CD4-positive, alpha-beta T cell (primary cell): ENCODE measurements at places on chromosomes 2 and 18. TPM values are rescaled to one million over a fixed set of nuclear protein-coding genes. Genes with fewer than 3 reads are reported as not detected.

The PXDN gene
- 0.47 TPM for total RNA-seq

The MAL gene
- 102 TPM for total RNA-seq

The DPY30 gene
- 12.4 TPM for total RNA-seq

The CKAP2L gene
- 0.50 TPM for total RNA-seq
